Neural progenitor cell (in vitro differentiated cells): ENCODE measurements at places on chromosomes 1 and 21. TPM values are rescaled to one million over a fixed set of nuclear protein-coding genes. Genes with fewer than 3 reads are reported as not detected.

The IL22RA1 gene
- 0.03 TPM in 1 of 2 replicates, not detected in the other for total RNA-seq

The EPHB2 gene
- 38.3 and 80.2 TPM in 2 replicates for total RNA-seq

The ABCA4 gene
- total RNA-seq: 0.87 and 1.2 TPM in 2 replicates

The TDRD10 gene
- not detected in 2 replicates for total RNA-seq

The ARTN gene
- 2.9 and 4.1 TPM in 2 replicates for total RNA-seq

The CCDC17 gene
- 1.5 and 1.7 TPM in 2 replicates for total RNA-seq

The RGS16 gene
- 12.5 and 16.4 TPM in 2 replicates for total RNA-seq

The DMRTA2 gene
- total RNA-seq: 0.46 TPM in 1 of 2 replicates, not detected in the other

The TTC22 gene
- not detected in 2 replicates for total RNA-seq

The GJB5 gene
- not detected in 2 replicates for total RNA-seq

The BGLAP gene
- total RNA-seq: 0.22 and 0.40 TPM in 2 replicates

The FTCD gene
- total RNA-seq: 0.96 TPM in 1 of 2 replicates, not detected in the other

The HYI gene
- total RNA-seq: 10.3 and 26.8 TPM in 2 replicates

The PCSK9 gene
- 4.5 and 13.7 TPM in 2 replicates for total RNA-seq

The ADAM30 gene
- total RNA-seq: not detected in 2 replicates

DNA sequence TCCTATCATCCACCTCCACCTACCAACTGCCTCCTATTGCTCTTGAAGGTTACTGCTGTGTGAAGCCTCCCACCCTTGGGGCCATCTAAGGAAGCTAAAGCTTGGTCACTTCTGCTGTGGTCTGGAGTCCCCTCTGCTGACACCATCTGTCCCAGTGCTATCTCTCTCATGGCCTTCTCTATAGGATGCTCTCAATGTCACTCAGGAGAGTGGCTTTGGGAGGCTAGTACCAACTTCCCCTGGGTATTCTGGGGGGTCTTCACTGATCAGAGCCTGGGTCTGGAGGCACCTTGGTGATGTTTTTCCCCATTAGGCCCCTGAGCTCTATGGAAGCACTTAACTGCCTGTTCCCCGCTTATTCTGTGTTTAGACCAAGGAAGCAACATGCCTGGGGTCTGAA, 12.3 kb upstream of the NCF2 start:
- DNase-seq: no peak

DNA sequence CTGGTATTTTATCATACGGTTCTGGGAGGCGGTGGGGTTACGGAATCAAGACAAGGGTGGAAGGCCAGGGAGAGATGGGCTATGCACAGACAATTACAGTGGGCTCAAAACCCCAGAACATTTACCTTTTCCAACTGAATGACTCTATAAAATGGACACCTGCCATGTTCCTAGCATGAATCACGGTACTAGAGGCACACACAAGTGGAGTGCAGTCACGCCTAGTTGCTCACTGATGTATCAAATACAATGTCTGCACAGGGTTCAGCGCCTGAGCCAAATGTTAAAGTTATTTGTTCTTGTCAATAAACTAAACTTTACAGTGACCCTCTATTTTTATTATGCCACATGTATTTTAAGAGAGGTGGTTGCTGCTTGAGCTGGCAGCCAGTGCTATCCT, 121.4 kb downstream of the ATG4C start:
- no peak for DNase-seq

DNA sequence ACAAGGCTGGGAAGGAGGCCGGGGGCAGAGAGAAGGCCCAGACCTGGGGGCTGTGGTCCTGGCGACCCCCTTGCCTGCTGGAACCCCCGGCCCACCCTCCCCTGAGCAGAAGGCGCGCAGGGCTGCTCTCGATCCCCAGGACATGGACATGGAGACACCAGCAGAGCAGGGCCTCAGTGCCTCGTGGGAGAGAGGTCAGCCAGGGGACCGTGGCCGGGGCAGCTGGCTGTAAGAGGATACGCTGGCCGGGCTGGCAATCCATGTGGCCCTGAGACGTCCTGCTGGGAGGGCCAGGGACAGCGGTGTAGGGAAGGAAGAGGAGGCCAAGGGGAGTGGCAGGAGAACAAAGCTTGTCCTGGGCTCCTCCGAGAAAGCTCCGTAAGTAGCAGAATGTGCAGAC, 132.2 kb downstream of the CASZ1 start:
- peak; percentile 85 for DNase-seq

- DNase-seq: no peak
Observed at GRCh38 chr1:30868833-30869435, 39.6 kb downstream of the SDC3 start.

GRCh38 chr1:8218351-8219092, 99.4 kb upstream of the SLC45A1 start:
- DNase-seq: no peak

DNA sequence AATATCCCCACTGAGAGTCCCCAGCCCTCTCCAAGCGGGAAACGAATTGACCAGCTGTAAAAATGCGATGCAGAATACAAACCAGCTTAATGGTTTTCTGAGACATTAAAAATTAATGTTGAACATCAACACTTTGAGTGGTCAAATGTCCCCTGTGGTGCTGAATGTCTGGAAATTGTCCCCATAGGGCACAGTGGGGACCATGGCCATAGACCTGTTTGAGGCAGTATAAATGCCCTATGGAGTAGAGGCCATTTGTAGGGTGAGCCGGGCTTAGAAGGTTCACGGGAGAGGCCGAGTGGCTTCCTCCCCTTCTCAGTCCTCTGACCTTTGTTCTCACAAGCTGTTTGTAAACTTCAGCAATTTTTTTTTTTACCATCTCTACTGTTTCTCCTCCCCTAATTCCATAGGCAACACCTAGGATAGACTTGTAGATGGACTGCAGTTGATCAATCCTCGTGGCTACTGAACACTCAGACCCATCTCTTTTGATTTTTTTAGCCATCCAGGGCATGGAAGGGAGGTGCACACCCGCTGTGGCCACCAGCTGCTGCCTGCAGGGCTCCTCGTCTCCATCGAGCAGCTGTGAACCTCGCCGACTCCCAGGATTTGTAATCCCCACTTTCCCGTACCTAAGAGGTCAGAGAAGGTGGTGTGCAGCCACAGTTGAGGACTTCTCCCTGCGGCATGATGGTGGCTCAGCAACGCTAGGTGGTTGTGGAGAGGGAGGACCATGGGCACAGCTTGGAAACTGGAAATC, 41.0 kb downstream of the KAZN start:
- DNase-seq: no peak

DNA sequence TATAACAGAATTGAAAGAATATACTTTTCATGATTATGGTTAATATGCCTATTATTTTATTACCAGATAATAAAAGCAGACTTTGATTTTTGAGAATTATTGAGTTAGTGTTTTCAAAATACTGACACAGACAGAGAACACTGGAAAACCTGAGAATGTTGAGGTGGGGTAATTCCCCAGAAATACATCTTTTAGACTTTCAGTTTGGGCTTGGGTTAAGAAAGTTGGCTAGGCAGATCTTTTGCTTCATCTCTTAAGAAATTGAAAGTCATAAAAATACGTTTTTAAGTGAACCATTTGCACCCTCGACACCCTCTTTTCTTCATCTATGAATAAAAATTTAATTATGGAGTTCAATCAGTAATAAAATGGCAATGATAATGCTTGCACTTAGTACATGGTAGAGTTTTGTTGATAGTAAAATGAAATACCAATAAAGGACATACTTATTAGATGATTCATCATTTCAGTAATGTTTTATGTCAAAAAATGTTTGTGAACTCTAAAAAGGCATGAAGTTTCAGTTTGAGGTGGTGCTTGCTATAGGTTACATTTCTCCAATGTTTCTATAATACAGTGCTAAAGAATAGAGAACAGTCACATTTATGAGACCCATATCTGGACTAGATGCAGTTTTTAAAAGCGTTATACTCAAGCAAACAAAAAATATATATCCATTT, 1.9 kb upstream of the SAMSN1 start:
- no peak for DNase-seq

DNA sequence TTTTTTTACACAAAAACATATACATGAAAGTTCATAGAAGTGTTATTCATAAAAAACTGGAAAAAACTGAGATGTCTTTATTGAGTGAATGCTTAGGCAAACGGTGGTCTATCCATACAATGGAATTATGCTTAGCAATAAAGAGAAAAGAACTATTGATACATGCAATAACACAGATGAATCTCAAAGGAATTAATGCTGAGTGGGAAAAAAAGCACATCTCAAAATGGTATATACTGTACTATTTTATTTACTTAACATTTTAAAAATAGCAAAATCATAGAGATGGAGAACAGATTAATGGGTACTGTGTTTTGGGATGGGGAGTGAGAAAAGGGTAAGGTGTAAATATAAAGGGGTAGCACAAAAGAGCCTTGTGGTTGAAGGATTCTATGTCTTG, 29.8 kb downstream of the METTL18 start:
- no peak for DNase-seq

GRCh38 chr1:64097859-64098258, 105.6 kb upstream of the UBE2U start:
- DNase-seq: no peak

DNA sequence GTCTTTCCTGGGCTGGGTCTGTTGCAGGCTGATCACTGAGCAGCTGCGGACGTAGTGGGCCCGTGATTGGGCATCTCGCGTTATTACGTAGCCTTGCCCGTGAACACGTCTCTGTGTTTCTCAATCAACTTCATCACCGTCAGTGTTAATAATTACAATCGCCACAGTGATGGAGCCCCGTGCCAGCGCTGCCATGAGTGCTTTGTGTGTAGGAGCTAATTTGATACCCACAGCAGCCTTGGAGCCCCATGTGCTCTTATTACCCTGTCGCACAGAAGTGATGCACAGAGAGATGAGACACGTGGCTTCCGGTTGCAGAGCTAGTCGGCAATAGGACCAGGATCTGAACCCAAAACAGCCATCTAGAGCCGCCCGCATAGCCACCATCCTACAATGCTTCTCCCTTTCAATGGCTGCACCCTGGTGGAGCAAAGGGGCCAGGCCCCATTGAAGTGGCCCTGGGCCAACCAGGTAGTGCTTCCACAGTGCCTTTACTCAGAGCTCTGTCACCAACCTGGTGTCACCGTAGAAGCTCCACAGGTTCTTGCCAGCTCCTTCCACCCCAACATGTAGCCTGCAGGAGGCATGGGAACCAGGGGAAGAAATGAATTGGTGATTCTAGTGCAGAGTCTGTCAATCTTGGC, 398.5 kb upstream of the VAMP3 start:
- no peak for DNase-seq

GRCh38 chr1:205172729-205173366, 38.7 kb downstream of the DSTYK start:
- no peak for DNase-seq

DNA sequence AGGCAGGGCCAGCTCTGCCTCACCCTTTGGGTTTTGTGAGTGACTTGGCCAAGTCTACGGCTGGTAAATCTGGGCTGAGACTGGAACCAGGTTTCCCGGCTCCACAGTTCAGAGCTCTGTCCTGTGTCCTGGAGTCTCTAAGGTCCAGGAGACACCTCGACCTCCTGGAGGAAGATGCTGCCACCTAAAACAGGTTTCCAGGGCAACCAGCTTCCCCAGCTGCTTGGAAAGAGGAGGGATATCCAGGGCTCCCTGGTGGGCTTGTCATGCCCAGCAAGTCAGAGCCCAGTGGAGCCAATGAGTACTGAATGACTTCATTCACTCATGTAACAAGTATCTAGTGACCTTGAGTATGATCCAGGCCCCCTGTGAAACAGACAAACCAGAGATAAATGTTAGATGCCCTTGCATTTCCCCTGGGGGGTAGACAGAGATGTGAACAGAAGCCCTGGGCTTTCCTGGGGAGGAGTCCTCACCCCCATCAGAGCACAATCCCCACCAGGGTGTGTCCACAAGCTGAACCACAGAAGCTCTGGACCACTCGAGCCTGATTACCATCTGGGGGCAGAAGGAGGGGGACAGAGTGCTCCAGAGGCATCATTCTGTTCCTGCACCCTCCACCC, 181.2 kb upstream of the RAB4A start:
- DNase-seq: no peak
